ENCODE measurements at places on chromosomes 7 and 10. TPM values are rescaled to one million over a fixed set of nuclear protein-coding genes. Genes with fewer than 3 reads are reported as not detected.

LRRC4 gene
- total RNA-seq: 15.1 TPM

FAM237B gene
- total RNA-seq: not detected

GRCh38 chr10:93485690-93486089 lies 3.6 kb upstream of the MYOF start:
- DNase-seq: no peak

DNA sequence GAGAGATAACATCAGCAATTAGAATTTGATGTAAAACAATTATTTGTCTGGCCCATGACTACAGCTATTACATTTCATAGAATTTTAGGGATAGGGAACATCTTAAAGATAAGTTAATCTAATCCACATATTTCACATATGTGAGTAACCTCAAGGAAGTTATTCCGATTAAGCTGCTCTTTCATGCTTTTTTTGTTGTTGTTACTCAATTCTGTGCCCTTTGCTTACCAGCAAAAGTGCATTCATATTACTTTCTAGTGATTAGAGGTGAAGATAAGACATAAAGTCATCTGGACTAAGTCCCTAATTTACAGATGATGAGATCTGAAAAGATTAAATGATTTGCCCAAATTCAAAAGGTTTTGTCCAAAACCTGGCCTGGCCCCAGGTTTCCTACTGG lies 40.9 kb upstream of the SRI start:
- no peak for DNase-seq

DNA sequence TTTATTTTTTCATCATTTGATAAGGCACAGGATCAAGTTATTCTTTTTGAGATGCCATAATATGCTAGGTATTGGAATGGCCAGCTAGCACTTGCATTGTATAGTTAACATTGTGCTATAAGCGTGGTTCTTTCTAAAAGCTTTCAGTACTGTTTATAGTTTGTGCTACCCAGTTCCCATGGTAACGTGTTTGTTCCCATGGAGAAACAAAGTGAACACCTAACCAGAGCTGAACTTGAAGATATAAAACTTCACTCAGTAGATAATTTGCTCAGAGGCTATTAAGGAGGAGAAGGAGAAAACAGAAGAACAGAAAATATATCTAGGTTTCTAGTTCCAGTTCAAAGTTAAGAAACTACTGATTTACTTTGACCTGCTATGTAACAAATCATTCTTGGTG lies 23.6 kb upstream of the ITGB8 start:
- peak; percentile 68 for DNase-seq

DNA sequence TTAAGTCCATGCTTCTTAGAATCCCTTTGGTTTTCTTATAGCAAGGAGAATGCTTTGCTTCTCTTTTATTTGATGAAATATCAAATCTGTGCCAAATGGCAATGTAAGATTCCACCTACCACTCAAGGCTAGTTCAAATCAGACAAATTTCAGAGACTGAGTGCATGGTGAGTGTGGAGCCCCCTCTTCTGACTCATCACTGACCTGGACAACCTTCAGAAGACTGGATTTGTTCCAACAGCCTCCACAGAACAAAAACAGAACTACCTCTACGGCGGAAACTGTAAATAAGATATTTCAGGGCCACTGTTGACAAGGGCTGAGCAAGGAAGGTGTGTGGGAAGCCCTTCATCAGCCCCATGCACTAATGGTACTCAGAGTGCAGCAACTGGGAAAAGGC lies 21.1 kb downstream of the NCAPG2 start:
- no peak for DNase-seq

DNA sequence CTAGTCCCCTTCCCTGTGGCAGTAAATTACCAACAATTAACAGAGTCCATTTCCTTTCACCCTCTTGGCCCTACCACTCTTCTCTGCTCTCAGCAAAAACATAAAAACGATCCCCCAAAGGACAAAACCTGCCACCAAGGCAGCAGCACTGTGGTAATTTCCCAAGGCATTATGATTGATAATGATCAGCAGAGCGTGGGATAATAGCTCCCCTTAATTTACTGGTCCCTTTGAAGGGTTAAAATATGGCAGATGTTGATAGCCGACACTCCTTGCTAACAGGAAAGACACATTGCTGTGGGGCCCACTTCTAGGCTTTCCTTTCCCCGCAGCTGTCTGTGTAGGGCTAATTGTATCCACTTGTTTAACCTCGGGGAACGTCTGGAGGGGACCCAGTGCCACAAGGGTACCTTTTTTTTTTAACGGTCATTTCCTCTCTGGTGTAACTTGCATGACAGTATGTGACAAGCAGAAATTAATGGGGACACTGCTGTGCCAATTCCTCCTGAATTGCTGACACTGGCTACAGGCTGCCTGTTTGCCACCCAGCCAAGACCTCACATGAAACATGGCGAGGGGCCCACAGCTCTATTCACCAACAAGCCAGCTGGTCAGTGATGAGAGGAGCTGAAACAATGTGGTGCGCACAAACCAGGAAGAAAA lies 81.3 kb downstream of the CDK6 start:
- no peak for DNase-seq

- DNase-seq: no peak
Observed at GRCh38 chr10:80581469-80581835, 43.8 kb downstream of the SH2D4B start.

- DNase-seq: no peak
Observed at GRCh38 chr7:78601728-78602127, 803.2 kb downstream of the PHTF2 start.

GRCh38 chr7:14846405-14846804 lies 56.1 kb downstream of the DGKB start:
- no peak for DNase-seq

DNA sequence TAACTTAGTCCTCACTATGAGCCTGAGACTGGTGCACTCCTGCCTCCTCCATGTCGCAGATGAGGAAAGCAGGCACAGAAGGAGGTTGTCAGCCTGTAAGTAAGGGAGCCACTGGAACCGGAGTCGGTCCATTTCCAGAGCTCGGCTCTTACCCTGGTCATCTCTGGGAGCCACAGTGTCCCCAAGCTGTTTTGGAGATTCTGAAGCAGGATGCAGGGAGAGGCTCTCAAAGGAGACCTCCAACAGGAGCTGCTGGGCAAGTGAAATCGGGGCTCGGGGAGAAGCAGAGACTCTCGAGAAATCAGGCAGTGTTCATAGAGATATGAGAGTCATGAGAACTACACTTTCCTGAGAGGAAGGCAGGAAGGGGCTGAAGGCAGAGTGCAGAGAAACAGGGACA lies 39.0 kb downstream of the VSTM4 start:
- DNase-seq: no peak
